Progenitor cell of endocrine pancreas (in vitro differentiated cells): ENCODE measurements at places on chromosomes 11 and 22.
A peak's percentile ranks its signal among the peaks of the same experiment; 100 is the strongest.

DNA sequence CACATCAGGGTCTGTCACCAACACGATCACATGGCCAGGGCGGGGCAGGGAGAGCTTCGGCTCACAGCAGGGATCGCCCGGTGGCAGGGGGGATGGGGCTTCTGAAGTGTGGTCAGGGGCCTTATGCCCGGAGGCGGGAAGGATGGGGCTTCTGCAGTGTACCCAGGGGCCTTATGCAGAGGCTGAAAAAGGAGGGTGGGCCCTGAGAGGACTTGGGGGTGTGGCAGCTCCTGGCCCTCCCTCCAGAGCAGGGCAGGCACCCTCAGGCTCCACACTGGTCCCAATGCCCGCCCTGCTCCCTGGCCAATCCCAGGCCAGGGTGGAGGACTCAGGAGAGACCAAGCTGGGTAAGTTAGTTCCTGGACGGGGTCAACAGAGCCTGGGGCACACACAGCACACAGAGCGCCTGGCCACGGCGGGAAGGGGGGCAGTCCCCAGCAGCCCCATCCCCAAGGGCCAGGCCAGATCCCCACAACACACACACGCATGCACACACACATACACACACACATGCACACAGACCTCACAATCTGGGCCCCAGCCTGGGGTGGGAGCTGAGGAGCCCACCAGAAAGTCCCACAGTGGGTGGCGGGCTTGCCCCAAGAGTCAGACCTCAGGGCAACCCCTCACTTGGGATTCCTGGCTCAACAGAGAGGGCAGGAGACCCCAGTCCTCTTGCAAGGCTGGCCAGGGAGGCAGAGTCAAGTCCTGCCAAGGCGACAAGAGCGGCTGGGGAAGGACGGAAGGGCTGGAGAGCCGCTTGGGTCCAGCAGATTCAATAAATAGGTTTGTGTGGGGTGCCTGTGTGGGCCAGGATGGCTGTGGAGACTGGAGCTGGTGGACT, 1.1 kb upstream of the CEND1 start:
- no peak for DNase-seq

- no peak for DNase-seq
Measured at GRCh38 chr11:99370549-99371216, 349.9 kb downstream of the CNTN5 start.

DNA sequence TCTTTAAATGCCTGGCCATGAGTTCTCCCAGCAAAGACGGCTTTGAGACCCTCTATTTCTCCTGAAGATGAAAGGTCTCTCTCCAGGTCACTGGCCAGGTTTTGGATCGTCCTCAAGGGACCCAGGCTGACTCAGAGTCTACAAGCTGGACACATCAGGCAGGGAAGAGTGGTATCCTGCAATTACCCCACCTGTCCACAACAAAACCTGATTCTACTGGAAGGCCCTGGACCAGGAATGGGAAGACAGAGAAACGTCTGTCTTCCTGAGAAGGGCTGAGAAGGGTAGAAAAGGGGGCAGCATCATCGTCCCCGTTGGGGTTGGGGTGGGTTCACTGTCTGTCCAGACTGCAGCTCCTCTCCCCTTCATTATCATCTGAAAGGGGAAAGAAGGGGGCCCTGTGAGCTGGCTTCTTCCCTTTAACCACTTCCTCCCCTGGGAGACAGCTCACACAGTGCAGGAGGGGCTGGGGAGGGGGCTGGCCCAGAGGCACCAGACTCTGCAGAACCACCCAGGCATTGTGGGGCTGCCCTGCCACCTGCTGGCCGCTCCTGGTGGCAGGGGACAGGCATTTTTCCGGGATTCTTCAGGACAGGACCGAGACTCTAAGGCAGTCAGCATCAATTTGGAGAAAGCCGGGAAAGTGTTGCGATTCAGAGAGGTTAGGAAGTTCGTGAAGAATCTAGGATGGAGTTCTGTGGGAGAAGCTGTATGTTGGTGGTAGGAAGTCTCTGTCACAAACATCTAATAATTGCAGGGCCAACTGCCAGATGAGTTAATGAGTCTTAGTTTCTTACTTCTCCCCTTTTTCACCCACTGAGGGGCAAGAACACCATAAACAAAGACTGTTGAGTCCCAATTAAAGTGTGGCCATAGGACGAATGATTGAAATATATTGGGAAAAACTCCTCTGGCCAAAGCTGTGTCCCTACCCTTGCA, 57.6 kb downstream of the SYN3 start:
- DNase-seq = peak; percentile 63

DNA sequence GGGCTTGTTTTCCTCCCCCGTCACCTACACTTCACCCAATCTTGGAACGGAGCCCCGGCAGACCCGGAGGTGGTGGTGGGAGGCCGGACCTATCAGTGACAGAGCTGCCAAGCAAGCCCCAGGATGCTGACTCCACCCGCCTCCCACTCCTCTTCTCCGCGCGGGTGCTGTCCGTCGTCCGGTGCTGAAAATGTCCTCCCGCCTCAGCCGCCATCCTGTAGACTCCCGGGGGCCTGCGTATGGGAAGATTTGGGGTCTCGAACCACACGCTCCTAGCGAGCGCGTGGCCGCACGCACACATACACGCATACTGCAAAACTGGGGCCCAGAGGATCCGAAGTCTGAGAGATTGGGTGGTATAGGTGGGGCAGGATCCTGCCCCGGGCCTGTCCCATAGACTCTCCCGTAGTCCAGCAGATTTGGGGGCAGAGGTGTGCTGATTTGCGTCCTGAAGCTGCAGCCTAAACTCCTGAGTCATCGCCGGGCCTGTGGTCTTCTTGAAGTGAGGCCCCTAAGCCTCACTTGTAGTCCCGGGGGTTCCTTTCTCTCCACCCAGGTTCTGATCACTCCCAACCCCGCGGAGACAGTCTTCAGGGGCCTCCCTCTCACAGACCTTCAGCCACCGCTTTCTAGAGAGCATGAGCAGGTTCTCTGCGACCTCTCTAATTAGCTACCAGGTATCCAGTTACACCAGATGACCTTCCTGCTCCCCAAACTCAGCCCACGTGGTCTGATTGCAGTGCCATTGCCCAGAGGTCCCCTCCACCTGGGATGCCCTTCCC, 796 bp upstream of the YIF1A start:
- DNase-seq = peak; percentile 74

DNA sequence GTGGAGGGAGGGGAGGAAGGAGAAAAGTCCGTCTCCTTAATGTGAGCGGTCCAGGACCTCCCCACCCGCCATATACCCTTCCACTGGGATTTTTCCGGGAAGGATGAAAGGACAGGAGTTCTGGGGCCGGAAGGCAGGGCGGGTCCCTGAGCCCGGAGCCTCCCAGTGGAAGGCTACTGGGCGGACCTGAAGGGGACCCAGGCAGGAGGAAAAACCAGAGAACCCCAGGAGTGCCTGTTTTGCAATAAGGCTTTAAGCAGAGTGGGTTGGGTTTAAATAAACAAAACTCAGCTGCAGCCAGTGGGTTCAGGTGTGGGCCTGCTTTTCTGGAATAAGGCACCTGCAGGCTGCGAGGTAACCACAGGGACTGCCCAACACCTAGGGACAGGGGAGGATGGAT, 1.7 kb upstream of the CELSR1 start:
- no peak for DNase-seq

DNA sequence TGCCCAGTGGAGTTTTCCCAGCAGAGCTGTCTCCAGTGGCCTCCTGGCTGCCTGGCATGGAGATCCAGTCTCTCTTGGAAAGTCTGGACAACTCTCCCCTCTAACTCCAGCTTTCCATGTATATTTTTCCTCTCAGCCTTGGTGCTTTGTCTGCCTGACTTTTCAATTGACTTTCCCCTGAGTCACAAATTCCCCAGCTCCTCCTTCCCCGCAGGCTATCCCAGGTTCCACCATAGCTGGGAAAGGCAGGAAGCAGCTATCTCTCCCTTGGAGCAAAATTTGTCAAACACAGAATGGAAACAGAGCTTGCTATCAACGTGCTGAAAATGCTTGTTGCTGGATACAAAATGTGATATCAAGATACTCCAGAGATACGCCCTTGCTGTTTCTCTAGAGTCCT, 384.8 kb downstream of the TMEM135 start:
- DNase-seq = no peak

- DNase-seq = no peak
Measured at GRCh38 chr11:7303146-7303545, 51.4 kb downstream of the SYT9 start.

- no peak for DNase-seq
Measured at GRCh38 chr11:70541176-70541575, 142.8 kb downstream of the CTTN start.

- DNase-seq = no peak
Measured at GRCh38 chr11:6200975-6201374, 2.0 kb downstream of the OR52W1 start.

- DNase-seq = no peak
Measured at GRCh38 chr11:91857179-91857578, 367.4 kb upstream of the FAT3 start.

DNA sequence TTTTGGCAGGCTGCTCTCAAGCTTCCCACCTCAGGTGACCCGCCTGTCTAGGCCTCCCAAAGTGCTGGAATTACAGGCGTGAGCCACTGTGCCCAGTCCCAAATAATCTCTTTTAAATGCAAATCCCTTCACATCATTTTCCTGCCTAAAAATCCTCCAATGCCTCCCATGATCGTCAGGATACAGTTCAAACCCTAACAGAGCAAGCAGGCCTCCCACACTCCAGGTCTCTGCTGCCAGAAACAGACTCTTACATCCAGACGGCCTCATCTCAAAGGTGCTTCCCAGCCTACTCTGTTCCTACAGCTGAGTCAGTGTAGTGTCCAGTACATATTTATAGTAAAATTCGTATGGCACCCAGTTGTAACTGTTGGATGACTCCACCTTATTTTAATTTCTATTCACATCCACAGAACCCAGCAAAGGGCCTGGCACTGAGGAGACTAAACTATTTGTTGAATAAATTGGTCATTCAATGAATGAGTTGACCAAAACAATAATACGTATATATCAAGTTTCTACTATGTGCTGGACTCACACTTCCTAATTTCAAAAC, 8.2 kb downstream of the SIRT3 start:
- no peak for DNase-seq

DNA sequence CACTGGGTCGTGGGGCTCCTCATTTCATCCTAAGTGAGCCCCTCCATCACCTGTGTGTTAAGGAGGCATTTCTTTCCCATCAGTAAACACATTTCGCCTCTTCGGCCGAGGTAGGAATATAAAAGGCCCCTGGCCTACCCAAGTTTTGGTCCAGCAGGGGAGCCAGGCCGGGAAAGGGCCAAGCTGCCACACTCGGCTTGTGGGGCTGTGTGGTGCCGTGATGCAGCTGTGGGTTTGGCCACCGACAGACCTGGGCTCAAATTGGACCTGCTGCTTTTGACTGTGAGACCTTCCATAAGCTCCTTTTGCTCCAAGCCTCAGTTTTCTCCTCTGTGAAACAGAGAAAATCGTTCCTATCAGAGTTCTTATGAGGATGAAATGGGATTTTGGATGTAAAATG, 771 bp downstream of the NDUFV1 start:
- no peak for DNase-seq

DNA sequence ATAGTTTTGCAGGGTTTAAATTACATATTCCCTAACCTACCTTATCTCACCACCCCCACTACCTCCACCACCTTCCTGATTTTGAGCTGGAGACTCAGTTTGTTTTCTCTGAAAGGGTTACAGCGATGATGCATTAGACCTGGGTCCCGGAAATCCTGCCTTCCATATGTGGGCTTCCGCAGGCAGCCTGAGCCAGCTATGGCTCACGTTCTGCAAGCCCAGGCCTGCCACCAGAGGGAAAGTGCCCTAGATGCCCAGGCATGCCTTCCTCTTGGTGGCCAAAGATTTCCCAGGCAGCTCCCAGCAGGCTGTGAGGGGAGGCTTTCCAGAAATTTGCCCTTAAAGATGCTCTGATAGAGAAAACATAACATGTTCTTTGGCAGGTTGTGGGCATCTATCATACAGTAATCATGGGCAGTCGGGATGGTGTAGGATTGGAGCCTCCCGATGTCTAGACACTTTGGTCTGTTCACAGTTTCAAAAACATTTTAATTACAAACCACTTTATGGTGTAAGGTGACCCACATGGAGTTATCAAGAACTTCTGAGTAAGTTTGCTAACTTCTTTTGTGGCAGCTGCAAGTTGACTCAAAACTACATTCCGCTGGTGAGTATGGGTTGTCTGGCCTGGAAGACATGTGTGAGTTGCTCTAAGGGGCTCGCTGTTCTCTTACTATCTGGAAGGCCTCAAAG, 79.3 kb downstream of the MICAL2 start:
- no peak for DNase-seq

- DNase-seq = no peak
Measured at GRCh38 chr11:75782540-75783263, 14.1 kb downstream of the DGAT2 start.

- no peak for DNase-seq
Measured at GRCh38 chr11:10926801-10927211, 69.0 kb upstream of the ZBED5 start.

GRCh38 chr22:24400726-24401596, 26.4 kb upstream of the ADORA2A start:
- DNase-seq = no peak

GRCh38 chr22:33919391-33920196, 682 bp downstream of the LARGE1 start:
- peak; percentile 38 for DNase-seq

- DNase-seq = no peak
Measured at GRCh38 chr22:46993633-46994032, 231.2 kb downstream of the TBC1D22A start.

GRCh38 chr22:45413013-45413367, 409 bp downstream of the SMC1B start:
- DNase-seq = no peak

- DNase-seq = peak; percentile 77
Measured at GRCh38 chr11:34174412-34175041, 69.1 kb downstream of the NAT10 start.

- DNase-seq = no peak
Measured at GRCh38 chr22:21055880-21056319, 10.2 kb downstream of the LRRC74B start.

DNA sequence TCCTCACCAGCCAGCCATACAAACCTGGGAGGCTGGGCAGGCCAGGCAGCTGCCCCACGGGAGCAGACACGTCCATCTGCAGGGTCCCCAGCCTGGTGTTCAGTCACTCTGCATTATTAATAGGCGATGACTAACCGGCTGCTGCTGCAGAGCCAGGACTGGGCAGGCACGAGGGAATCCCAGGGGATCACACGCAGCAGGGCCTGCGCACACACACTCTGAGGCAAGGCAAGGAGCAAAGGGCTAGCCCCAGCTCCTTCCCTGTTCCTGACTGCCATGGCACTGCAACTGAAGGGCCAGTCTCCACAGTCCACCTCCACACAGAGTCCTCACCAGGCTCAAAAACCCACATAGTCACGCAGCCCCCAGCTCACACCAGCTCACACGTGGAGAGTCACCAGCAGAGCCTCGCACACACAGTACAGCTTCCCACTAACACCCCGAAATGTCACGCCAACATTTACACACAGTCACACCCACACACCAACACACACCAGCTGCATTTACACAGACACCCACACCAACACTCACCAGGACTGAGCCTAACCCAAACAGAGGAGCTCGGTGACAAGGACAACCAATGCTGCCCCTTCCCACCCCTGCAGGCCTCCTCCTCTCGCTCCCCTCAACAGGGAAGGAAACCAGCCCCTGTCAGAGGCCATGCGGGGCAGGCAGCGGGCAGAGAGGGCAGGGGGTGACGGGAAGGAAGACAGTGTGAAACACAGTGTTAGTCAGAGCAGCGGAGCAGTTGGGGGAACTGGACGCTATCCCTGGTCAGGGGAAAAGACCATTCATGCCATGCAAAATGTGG, 47.3 kb downstream of the NRXN2 start:
- no peak for DNase-seq
